GF-D8 (cell line): ENCODE measurements at places on chromosomes 12 and 14.

DNA sequence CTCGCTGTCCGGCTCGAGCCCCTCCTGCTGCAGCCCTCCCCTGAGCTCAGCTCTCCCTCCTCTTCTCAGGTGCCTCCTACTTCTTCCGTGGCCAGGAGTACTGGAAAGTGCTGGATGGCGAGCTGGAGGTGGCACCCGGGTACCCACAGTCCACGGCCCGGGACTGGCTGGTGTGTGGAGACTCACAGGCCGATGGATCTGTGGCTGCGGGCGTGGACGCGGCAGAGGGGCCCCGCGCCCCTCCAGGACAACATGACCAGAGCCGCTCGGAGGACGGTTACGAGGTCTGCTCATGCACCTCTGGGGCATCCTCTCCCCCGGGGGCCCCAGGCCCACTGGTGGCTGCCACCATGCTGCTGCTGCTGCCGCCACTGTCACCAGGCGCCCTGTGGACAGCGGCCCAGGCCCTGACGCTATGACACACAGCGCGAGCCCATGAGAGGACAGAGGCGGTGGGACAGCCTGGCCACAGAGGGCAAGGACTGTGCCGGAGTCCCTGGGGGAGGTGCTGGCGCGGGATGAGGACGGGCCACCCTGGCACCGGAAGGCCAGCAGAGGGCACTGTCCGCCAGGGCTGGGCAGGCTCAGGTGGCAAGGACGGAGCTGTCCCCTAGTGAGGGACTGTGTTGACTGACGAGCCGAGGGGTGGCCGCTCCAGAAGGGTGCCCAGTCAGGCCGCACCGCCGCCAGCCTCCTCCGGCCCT lies 22.8 kb downstream of the MMP17 start:
- no peak for DNase-seq

DNA sequence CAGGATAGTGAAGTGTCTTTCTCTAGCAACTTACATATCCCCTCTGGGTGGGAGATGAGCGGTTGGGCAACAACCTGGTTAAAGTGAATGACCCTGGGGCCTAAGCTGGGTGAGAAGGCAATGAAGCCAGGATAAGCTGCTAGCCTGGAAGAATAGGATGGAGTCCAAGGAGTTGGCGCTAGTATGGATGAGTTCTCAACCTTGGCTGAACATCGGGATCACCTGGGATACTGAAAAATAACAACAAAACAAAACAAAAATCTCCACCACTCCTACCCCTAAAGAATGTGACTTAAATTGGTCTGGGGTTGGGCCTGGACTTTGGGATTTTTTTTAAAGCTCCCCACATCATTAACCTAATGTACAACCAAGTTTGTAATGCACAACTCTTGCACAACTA lies 4.8 kb upstream of the RPS6KA5 start:
- no peak for DNase-seq

- DNase-seq, result no peak
Measured at GRCh38 chr12:117855165-117855564, 113.6 kb downstream of the KSR2 start.

GRCh38 chr12:15629108-15629507 lies 160.1 kb downstream of the EPS8 start:
- no peak for DNase-seq

- no peak for DNase-seq
Measured at GRCh38 chr12:125208942-125209341, 143.7 kb downstream of the AACS start.

- DNase-seq, result no peak
Measured at GRCh38 chr12:94185801-94186200, 37.4 kb downstream of the PLXNC1 start.

- no peak for DNase-seq
Measured at GRCh38 chr14:79842270-79842669, 369.0 kb downstream of the DIO2 start.

GRCh38 chr12:96493106-96493505 lies 3.7 kb downstream of the CFAP54 start:
- DNase-seq, result no peak

DNA sequence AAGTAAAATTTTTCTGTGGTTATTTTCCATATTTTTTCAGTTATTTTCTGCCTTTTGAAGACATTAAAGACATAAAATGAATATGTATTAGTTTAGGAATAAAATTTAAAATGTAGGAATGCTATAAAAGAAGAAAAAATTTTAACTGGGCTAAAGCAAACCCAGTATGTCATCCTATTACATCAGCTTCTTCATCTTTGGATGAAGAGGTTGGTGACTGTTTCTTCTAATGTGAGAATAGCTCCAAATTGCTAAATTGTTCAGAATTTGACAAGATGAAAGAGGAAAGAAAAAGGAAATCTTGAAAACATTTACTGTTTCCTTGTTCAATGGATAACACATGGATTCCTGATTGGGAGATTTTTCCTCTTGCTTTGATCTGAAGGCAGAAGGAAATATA lies 52.7 kb upstream of the PZP start:
- no peak for DNase-seq

GRCh38 chr12:6183689-6184428 lies 16.3 kb upstream of the CD9 start:
- no peak for DNase-seq

DNA sequence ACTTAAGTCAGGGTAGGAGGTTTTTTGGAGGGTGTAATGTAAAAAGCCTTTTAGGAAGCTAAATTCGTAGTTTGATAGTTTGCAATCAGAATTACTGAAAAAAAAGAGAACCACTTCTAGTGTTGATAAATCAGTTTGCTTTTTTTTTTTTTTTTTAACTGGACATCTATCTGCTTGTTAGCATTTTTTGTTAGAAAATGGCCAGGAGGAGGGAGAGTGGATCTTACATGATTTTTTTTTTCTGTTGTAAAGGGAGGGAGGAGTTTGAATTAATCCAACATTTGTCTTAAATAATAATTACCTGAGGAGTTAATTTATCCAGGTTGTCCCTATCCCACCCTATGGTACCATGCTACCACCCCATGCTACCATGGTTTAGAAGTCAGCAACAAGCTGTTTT lies 1.2 kb downstream of the FBXO34 start:
- no peak for DNase-seq

DNA sequence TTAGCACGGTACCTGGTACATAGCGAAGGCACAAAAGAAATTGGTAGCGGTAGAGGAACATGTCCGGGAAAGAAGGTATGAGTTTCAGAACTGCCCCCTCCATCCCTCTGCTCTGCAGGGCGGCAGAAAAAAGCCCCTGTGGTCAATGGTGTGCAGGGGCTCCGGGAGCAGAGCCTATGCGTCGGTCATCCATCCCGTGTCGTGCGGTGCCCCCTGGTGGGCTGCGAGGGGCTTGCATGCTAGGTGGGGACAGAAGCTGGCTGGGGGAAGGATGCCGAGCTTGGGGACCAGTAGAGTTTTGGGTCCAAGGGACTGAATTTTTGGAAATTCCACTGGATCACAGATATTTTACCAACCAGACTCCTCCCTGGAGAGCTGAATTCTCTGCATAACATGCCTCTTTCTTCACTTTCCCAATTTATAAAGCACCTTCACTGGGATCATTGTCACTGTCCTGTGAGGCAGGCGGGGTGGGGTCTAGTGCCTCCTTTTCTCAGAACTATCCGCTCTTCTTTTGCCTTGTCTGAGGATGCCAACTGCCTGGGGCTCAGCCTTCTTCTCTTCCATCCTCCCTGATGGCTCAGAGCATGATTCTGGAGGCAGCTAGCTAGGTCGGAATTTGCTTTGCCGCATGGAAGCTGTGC lies 148.7 kb downstream of the SMOC1 start:
- DNase-seq, result no peak

DNA sequence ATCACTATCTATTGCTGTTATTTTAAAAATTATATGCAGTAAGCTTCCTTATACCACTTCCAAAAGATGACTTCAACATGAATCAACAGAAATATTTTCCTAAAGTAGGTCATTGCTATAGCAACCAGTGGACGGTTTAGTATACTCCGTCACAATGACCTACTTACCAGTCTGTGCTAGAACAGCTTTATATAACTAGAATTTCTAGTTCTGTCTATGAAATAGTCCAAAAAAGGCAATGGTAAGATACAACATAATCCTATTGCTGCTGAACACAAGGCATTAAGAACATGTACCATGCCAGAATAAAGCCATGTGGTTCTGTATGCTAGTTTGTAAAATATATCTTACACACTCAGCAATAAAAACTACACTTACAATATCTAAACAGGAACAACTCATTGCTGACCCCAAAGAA lies 40.7 kb upstream of the MTERF2 start:
- no peak for DNase-seq

DNA sequence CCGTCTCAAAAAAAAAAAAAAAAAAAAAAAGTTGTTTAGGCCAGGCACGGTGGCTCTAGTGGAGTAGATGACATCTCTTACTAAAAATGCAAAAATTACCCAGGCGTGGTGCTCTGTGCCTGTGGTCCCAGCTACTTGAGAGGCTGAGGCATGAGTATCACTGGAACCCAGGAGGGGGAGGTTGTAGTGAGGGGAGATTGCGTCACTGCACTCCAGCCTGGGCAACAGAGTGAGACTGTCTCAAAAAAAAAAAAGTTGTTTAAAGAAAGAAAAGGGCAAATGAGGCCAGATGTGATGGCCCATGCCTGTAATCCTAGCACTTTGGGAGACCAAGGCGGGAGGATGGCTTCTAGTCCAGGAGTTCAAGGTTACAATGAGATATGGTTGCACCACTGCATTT lies 36.6 kb upstream of the SPPL3 start:
- DNase-seq, result peak; percentile 4

DNA sequence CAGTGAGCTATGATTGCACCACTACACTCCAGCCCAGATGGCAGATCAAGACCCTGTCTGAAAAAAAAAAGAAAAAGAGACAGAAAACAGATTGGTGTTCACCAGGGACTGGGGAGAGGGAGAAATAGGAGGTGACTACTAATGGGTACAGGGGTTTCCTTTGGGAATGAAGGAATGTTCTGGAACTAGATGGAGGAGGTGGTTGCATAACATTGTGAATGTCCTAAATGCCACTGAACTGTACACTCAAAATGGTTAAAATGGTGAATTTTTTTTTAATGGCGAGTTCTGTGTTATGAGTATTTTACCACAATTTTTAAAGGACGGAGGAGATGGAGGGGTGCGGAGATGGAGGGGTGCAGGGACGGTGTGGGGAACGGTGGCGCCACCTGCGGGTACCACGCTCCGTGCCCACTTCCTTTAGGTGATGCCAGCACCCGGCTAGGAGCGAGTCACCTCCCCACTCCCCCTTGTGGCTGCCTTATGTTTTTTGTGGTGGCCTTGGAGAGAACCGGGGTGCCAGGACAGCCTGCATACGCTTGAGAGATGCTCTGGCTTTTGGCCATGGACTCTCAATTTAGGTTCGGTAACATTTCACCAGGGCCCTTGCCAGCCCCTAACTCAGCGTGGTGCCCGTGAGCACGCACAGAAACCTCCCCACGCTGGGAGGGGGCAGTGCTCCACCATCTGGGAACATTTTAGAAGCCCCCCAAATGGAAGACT lies 16.1 kb downstream of the UBC start:
- peak; percentile 15 for DNase-seq

- no peak for DNase-seq
Measured at GRCh38 chr14:21209185-21209584, 53.3 kb upstream of the OR5AU1 start.

DNA sequence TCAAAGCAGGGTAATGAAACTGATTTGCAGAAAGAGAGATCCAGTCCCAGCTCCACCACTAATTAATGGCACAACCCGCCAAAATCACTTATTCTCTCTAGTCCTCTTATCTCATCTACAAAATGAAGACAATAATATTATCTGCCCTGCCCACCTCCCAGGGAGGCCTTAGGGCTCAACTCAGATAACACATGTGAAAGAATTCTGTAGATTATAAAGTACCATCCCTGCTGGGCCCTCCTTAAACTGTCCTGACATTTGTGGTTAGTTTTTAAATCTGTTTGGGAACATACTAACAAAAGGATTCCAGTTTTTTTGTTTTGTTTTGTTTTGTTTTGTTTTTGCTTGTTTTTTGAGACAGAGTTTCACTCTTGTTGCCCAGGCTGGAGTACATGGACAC lies 7.3 kb downstream of the POMT2 start:
- DNase-seq, result no peak

- DNase-seq, result no peak
Measured at GRCh38 chr14:75438486-75439080, 10.8 kb downstream of the JDP2 start.

DNA sequence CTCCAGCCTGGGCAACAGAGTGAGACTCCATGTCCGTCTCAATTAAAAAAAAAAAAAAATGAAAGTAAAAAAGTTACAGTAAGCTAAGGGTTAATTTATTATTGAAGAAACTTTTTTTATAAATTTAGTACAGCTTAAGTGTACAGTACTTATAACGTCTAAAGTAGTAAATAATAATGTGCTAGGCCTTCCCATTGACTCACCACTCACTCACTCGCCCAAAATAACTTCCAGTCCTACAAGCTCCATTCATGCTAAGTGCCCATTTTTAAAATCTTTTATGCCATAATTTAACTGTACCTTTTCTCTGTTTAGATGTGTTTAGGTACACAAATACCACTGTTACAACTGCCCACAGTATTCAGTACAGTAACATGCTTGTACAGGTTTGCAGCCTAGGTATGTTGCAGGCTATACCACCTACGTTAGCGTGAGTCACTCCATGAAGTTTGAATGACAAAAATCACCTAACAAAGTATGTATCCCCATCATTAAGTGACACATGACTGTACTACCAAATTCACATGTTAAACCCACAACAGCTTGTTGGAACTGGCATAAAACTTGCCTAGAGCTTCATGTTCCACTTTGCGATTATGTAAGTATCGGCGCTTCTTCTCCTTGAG lies 10.7 kb downstream of the KANSL2 start:
- no peak for DNase-seq

DNA sequence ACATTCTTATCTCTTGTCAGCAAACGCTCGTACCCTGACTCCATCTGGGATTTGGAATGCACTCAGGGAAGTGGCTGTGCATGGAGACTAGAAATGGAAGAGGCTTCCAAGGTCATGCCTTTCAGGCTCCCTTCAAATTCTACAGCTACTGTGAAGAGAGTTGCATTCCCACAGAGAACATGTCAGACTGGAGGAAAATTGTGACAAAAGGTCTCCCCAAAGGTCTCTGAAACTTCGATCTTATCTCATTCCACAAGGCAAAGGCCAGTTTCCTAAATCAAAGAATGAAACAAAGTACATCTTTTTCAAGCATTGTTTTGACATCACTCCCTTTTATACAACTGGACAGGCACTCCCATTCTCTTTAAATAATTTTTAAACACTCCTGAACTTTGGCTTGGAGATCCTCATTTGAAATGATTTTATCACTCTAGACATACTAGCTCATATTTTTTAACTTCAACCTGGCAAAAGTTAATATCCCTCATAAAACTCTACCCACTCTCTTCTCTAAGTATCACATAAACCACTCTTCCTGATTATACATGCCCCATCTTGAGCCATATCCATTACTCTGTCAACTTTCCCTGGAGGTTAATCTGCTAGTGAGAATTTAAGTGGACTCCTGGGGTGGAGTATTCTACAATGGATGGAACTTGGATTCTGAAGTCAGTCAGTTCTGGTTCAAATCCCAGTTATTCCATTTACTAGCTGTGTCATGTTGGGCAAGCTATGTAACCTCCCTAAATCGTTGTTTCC lies 218.1 kb upstream of the HMGA2 start:
- DNase-seq, result no peak

GRCh38 chr12:67705394-67706370 lies 57.1 kb downstream of the DYRK2 start:
- no peak for DNase-seq
